ENCODE measurements at places on chromosomes 3 and 15. TPM values are rescaled to one million over a fixed set of nuclear protein-coding genes. Genes with fewer than 3 reads are reported as not detected.

Gene ZNF80
- not detected for total RNA-seq

DNA sequence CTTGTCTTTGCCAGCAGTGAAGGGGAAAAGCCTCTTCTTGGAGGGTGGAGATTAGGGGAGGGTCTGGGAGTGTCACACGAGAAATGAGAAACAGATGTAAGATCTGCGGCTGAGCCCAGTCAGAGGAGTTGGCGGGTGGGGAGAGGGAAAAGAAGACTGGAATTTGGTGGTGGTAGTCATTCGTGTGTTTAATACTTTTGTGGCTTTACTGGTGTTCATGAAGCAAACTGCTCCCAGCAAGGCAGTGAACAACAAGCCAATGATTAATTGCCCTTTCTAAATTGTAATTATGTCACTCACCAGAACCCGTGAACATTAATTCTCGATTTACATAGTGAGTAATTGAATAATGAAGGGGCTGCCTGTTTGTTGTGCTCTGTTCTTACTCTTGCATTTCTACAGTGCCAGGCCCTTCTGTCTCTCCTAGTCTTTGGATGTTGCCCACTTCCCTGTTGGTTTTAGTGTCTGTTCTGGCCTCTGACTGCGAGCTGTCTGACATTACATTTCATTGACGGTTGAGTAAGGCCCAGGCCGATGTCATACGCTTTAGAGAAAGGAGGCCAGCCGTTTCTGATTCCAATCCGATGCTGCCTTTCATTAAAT lies 78.0 kb downstream of the CHCHD6 start:
- DNase-seq = no peak

DNA sequence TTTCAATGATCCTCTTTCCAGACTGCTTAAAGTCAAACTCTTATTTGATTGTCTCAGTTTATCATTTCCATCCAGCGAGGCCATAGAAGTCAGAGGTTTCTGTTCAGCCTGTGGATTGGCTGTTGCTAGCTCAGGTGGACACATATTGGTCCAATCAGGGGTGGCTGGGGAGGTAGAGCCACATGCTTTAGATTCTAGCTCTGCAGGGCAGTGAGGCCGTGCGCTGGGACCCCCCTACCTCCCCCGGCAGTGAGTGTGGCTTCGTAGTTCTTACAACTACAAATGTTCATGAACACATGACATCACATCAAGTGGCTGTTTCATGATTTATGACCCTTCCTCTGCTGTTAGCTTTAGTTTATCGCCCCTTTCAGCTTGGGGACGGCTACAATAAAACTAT lies 18.0 kb downstream of the APOD start:
- no peak for DNase-seq

- no peak for DNase-seq
Observed at GRCh38 chr3:194101592-194102432, 34.1 kb upstream of the HES1 start.

Gene IQGAP1
- 214 TPM for total RNA-seq
